Stimulated activated CD4-positive, alpha-beta T cell treated with anti-CD3 and anti-CD28 coated beads, Interleukin-2, amount 100 ng/mL, for 4 hours (primary cell): ENCODE measurements at places on chromosomes 12 and 14.

DNA sequence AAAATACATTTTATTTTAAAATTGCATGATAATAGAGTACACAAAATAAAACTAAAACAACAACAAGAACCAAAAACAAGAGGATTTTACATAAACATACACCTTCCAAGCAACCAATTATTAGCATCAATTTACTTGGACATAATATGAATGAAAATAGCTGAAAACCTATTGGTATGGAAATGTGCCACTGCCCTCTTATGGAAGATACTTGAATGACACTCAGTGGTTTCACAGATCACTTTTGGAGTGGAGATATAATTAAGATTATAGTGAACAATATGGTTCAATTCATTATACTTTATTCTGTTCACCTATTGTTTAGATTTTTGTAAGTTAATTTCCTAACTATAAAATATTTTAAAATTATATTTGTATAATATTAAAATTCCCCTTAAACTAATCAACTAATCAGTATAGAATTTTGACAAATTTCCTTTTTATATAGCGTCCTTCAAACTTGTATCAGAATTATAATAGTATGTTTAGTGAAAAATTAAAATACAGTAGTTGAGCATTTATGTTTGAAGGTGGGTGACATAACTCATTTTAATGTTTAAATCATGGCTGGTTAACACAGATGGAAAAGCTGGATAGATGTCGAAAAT is 70.1 kb downstream of the SLC6A15 start:
- DNase-seq = no peak

- DNase-seq = peak; percentile 41
Observed at GRCh38 chr14:91067186-91067585, 6.7 kb upstream of the RPS6KA5 start.

- no peak for DNase-seq
Observed at GRCh38 chr12:114794049-114794558, 110.1 kb upstream of the TBX3 start.

- no peak for DNase-seq
Observed at GRCh38 chr12:38389614-38390013, 73.0 kb downstream of the ALG10B start.

DNA sequence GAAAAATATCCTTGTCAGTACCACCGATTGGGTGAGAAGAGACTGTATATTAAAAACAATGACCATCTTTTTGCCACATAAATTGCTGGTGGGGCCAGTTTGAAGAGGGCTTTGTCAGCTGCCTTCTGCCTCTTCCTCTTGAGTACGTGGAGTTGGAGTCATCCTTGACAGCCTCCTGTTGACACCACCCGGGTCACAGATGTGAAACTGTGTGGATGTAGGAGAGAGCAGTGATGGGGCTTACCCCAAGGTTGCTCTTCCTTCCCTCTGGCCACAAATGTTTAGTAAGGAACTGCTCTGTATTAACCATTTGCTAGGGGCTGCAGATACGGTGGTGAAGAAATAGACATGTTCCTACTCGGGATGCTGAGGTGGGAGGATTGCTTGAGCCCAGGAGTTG is 12.2 kb downstream of the PTPN11 start:
- DNase-seq = no peak

GRCh38 chr14:29161593-29161992 is 395.0 kb downstream of the FOXG1 start:
- DNase-seq = no peak

- no peak for DNase-seq
Observed at GRCh38 chr12:19410211-19410610, 29.1 kb upstream of the AEBP2 start.

- DNase-seq = peak; percentile 10
Observed at GRCh38 chr12:4809013-4809448, 88.8 kb downstream of the GALNT8 start.

DNA sequence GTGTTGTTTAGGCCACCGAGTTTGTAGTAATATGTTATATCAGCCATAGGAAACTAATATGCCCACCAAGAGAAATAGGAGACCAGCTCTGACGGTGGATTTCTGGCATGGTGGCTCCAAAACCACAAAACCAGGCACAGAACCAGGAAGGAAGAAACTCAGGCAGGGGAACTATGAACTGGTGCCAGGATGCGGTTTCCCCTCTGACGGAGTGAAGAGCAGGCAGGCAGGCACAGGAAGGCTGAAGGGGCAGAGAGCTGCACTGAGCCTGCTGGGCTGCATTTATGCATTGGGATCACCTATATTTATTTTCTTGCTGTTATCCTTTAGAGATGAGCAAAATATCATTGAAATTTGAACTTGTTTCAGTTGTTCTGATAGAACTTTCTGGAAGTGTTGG is 479.4 kb downstream of the VRK1 start:
- no peak for DNase-seq

DNA sequence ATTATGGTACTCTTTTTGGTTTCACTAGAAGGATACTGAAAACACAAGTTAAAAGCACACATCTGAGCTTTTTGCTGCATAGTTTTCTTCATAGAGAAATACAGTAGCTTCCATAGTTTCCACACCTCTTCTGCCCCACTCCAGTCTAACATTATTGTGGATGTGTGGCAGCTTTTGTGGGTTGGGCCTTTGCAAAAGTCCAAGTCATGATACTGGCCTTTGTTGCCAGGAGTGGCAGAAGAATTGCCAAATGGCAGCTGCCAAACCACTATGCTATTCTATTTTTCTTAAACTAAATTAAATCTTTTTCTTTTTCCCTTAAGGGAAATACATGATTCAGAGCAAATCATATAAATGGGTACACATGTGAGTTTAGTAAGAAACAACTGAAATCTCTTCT is 114.8 kb downstream of the PLEKHA5 start:
- no peak for DNase-seq

DNA sequence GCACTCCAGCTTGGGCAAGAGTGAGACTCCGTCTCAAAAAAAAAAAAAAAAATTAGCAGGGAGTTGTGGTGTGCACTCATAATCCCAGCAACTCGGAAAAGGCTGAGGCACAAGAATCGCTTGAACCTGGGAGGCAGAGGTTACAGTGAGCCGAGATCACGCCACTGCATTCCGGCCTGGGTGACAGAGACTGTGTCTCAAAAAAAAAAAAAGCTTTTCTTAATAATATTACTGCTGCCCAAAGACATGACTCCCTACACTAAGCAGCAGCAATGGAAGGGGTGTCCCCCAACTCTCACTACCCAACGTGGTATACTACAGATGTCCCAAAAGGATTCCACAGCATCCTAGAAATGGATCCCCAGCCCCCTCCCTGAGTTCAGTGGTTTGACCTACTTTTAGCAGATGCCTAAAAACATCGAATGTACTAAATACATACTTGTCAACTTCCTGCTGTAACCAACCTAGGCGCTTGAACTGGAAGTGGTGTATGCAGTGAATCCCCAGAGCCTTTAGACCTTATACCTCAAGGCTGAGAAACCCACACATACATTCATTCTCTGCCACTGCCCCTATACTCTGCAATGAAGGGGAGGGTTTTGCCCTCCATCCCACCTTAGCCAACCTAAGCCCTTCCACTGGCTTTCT is 8.5 kb upstream of the FKBP11 start:
- DNase-seq = no peak
